ENCODE measurements at places on chromosomes 11 and 22.
A peak's percentile ranks its signal among the peaks of the same experiment; 100 is the strongest.

GRCh38 chr11:64222651-64223000, 3.4 kb downstream of the TRPT1 start:
- no peaks in the 10 kb centered on the region for H3K27me3 ChIP-seq
- peaks cover 14% of the 10 kb centered on the region for H3K36me3 ChIP-seq
- no peak overlapping the region for H3K27ac ChIP-seq

- peaks cover 3% of the 10 kb centered on the region for H3K27me3 ChIP-seq
- no peak overlapping the region for H3K27ac ChIP-seq
- DNase-seq, result no peak
- no peak overlapping the region for H3K4me3 ChIP-seq
- H3K4me1 ChIP-seq, result no peaks in the 10 kb centered on the region
- no peaks in the 10 kb centered on the region for H3K36me3 ChIP-seq
Observed at GRCh38 chr11:131163613-131164012, 206.8 kb upstream of the NTM start.

- no peaks in the 10 kb centered on the region for H3K36me3 ChIP-seq
- no peak for DNase-seq
- peaks cover 23% of the 10 kb centered on the region for H3K4me1 ChIP-seq
- peaks cover 26% of the 10 kb centered on the region for H3K27me3 ChIP-seq
- no peak overlapping the region for H3K4me3 ChIP-seq
Observed at GRCh38 chr11:57647372-57647771, 2.3 kb downstream of the YPEL4 start.

DNA sequence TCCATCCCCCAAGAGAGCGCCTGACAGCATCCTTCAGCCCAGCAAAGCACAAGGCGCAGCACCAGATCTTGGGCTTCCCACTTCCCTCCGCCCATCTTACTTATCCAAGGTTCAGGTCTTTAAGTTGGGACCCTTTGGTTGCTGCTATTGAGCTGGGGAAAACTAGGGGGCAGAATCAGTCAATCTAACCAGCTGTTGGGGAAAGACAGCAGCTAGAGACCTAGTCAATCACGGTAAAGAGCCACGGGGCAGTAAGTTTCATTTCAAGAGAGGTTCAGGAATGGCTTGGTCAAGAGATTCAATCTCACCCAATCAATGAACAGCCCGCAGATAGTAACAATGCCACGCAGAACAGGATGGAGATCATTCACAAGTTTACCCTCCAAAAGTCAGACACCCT, 1.7 kb downstream of the ABTB2 start:
- H3K27ac ChIP-seq, result no peak overlapping the region
- H3K4me3 ChIP-seq, result peak overlapping the region; percentile 66
- H3K4me1 ChIP-seq, result peaks cover 2% of the 10 kb centered on the region
- no peak for DNase-seq
- H3K27me3 ChIP-seq, result no peaks in the 10 kb centered on the region

GRCh38 chr22:39716534-39716933, 146.0 kb downstream of the CACNA1I start:
- peaks cover 2% of the 10 kb centered on the region for H3K27me3 ChIP-seq
- no peak overlapping the region for H3K27ac ChIP-seq
- H3K36me3 ChIP-seq, result no peaks in the 10 kb centered on the region
- no peaks in the 10 kb centered on the region for H3K4me1 ChIP-seq
- no peak for DNase-seq
- no peak overlapping the region for H3K4me3 ChIP-seq

DNA sequence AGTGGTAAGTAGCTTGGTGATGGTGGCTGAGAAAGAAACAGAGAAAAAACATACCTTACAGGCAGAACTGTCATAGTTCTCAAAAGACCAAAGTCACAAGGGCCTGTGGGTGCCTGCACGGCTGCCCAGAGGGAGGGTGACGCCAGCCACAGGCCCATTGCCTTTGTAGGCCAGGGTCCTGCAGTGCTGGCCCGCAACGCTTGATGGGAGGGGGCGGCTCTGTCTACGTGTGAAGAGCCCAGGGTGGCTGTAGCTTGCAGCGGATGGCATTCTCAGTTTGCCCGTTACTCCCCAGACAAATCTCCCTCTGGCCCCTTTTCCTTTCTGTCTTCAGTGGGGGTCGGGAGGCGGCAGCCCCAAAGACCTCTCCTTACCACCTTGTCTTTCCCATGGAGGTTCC, 24.7 kb upstream of the B3GAT1 start:
- H3K27me3 ChIP-seq, result no peaks in the 10 kb centered on the region
- no peaks in the 10 kb centered on the region for H3K4me1 ChIP-seq
- H3K27ac ChIP-seq, result no peak overlapping the region
- no peak for DNase-seq
- no peaks in the 10 kb centered on the region for H3K36me3 ChIP-seq

DNA sequence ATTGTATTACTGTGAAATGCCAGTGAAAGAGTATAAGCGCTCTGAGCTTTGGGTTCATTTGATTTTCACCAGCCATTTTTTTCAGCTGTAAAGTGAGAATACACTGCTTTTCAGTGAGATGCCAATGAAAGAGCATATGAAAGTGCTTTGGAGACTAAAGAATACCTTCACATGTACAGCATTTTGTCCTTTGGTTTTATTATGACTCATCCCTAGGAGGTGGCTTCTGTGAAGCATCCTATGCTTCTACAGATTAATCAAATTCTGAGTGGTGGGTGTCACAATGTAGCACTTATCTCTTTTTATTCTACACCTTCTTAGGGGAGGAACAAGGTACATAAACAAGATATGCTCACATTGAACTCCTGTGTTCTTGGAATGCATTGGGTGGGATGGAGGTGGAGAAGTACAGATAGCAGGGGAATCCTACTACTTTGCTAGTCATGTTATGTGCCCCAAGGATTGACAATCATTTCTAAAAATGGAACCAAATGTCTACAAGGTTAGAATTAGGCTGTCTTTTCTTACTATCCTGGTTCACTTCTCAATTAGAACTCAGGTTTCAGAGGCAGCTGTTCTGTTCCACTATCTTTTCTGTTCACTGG, 18.7 kb downstream of the TRIM44 start:
- no peak for DNase-seq
- no peaks in the 10 kb centered on the region for H3K27me3 ChIP-seq
- peaks cover 4% of the 10 kb centered on the region for H3K4me1 ChIP-seq
- H3K27ac ChIP-seq, result no peak overlapping the region
- H3K36me3 ChIP-seq, result no peaks in the 10 kb centered on the region

DNA sequence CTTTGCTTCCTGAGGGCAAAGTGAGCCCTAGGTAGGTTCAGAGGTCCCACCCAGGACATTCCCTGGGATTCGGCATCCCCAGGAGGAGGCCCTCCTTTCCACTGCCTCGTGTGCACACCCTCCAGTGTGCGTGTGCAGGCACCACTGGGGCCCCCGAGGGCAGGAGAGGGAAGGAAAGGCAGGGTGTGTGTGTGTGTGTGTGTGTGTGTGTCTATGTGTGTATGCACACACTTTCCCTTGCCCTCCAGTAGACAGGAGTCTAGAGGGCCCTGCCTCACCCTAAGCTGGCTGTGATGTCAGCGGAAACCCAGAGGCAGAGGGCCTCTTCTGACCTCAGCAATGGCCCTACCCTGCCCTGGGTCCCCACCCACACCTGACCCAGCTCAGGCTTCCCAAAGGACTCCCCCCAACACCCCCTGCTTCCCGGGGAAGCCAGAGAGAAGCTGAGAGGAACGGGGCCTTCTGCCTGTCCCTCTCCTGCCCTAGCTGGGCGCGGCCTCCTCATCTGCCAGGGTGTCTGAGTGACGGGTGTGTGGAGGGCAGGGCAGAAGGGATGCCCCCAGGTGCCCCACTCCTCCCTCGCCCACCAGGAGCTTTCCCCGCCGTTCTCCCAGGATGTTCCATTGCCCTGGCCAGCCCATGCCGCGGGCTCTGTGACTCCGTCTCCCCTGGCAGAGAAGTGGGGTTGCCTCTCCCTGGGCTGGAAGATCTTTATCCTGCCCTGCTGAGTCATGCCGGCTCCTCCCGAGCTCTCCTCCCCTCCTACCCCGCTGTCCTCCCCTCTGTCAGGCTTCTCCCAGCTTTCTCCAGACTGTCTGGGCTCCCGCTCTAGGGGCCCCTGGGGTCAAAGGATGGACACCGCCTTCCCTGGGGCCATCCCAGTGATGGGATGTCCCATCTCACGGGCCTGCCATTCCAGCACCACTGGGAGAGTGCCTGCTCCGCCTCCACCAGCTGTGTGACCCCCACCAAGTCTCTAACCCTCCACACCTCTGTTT, 6.0 kb upstream of the CLCF1 start:
- H3K27ac ChIP-seq, result no peak overlapping the region
- peak; percentile 70 for DNase-seq
- H3K36me3 ChIP-seq, result no peaks in the 10 kb centered on the region
- H3K27me3 ChIP-seq, result no peaks in the 10 kb centered on the region
- peaks cover 15% of the 10 kb centered on the region for H3K4me1 ChIP-seq
- no peak overlapping the region for H3K4me3 ChIP-seq

DNA sequence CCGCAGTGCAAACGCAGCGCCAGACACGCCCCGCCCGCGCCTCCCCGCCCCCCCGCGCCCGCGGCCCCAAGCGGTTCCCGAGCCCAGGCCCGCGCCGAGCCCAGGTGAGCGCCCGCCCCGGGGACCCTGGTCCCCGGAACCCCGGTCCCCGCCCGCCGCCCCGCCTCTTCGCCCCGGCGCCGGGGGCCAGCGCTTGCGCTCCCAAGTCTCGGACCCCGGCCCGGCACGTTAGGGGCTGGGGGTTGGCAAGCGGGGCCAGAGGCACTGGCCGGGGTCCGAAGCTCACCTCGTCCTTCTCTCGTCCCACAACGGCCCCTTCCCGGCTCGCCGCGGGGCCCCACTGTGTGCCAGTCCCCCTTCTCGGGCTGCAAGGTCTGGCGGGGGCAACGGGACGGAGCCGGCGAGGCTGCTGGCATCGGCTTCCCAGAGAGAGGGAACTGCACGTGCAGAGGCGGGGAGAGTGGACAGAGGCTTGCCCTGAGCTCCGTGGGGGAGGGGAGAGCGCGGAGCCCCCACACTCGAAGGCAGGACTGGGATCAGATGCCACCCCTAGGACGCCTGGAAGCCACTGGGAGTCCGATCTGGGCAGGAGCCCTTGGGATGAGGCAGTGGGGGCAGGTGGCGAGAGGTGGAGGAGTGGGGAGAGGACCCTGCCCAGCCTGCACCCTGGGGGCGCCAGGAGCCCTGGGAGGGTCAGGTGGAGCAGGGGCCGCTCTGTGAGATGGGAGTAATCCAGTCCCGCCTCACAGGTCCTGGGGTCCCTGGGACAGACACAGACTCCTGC, 1.8 kb upstream of the AIFM3 start:
- no peaks in the 10 kb centered on the region for H3K4me1 ChIP-seq
- no peak for DNase-seq
- peak overlapping the region; percentile 48 for H3K4me3 ChIP-seq
- H3K27ac ChIP-seq, result no peak overlapping the region
